NCI-H446 (cell line): ENCODE measurements at places on chromosomes 1 and 21.

DNA sequence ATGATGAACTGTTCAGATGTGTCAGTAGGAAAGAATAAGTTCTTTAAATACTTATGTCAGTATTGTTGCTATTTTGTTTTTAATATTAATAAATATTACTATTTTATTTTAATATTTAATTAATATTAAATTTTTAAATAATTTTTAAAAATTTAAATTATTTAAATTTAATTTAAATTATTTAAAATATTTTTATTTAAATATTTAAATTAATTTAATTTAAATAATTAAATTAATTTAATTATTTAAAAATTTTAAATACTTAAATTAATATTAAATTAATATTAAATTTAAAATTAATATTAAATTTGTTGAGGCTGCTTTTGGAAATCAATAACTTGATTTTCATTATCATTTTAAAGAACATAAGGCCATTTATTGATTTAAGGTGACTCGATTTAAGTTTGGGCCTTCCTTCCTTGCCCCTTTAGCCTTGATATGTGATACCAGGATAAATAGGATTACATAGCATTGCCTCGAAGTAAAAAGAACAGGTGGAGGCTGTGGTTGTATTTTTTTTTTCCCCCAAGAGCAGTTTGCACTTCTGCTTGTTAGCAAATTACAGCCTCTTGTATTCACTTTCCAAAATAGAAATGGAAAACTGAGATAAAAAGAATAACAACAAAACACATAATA is 915.2 kb downstream of the TTLL7 start:
- no peak for DNase-seq

GRCh38 chr1:226109829-226110248 is 47.3 kb downstream of the H3-3A start:
- peak; percentile 67 for DNase-seq

- peak; percentile 99 for DNase-seq
Observed at GRCh38 chr1:186082235-186082937, 292.7 kb downstream of the TPR start.

GRCh38 chr1:60428127-60428526 is 354.6 kb upstream of the C1orf87 start:
- DNase-seq, result no peak

- no peak for DNase-seq
Observed at GRCh38 chr1:119943216-119943615, 46.9 kb upstream of the ADAM30 start.

DNA sequence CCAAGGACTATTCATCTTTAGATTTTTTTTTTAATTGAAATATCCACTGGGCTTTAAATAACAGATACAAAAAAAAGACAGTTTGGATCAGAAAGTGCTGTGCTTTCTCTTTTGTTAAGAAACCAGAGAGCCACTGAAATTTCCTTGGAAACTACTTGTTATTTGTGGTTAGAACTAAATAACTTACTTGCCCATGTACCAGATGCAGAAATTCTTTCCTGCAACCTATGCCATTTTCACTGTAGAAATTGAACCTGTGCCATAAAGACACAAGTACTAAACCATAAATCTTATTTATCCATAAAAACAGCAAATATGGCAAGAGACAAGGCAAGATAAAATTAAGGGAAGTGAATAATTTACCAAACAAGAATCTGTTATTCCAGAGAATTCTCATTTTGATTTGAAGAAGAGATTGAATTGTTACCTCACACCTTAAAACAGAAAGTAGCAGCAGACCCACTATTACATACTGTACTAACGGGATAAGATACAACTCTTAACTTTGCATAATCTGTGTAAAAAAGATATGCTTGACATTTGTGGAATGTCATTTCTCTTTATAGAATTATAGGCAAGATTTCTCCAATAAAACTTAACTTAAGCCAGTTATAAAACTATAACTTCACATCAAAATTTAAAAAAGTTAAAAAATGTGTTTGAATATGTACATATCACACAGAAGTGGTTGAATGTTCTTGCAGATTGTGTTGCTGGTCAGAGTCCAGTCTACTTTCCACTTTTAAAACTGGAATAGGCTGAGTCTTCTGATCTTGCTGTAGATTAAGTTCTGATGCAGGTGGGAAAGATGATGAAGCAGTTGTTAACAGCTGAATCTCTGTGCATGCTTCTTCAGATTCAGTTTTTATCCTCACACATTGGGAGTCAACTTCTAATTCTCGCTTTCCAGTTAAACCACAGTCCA is 6.3 kb upstream of the PHTF1 start:
- DNase-seq, result peak; percentile 48

GRCh38 chr1:168693197-168693871 is 35.7 kb downstream of the DPT start:
- no peak for DNase-seq
